ENCODE measurements at places on chromosomes 12 and 14.

GRCh38 chr12:112870267-112870980 lies 36.3 kb upstream of the OAS1 start:
- DNase-seq: no peak

DNA sequence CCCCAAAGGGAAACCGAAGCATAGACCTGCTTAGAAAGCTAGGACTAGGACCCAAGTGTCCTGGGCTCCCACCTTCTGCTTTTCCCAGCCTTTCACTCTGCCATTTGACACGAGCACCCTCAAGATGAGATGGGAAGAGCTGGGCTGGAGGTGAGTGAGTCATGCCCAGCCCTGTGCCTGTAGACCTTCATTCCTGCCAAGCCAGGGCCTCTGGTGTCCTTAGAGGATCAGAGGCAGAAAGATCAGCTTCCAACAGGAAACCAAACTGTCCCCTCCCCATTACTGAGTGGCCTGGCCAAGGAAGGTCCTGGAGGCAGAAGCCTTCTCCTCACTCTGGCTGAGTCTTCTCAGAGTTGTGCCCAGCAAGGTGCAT lies 3.5 kb downstream of the TMEM63C start:
- DNase-seq: no peak

- DNase-seq: no peak
Measured at GRCh38 chr12:91868054-91868453, 277.6 kb downstream of the BTG1 start.

- DNase-seq: no peak
Measured at GRCh38 chr14:75959031-75959430, 22.8 kb downstream of the TGFB3 start.

DNA sequence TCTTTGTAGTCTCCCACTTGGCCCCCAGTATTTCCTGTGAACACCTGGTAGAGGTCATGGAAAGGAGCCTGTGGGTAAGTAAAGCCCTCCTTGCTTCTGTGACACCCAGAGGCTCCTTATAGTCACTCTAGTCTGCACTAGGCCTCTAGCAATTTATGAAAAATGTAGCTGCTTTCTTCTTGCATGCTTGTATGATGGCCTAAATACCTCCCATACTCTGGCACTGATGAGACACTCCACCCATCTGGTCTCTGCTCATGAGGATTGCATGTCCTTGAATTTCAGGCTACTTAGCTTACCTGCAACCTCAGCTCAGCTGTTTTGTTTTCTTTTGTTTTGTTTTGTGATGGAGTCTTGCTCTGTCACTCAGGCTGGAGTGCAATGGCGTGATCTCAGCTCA lies 4.6 kb upstream of the A2ML1 start:
- no peak for DNase-seq

GRCh38 chr14:85402569-85403162 lies 127.3 kb upstream of the FLRT2 start:
- DNase-seq: no peak

DNA sequence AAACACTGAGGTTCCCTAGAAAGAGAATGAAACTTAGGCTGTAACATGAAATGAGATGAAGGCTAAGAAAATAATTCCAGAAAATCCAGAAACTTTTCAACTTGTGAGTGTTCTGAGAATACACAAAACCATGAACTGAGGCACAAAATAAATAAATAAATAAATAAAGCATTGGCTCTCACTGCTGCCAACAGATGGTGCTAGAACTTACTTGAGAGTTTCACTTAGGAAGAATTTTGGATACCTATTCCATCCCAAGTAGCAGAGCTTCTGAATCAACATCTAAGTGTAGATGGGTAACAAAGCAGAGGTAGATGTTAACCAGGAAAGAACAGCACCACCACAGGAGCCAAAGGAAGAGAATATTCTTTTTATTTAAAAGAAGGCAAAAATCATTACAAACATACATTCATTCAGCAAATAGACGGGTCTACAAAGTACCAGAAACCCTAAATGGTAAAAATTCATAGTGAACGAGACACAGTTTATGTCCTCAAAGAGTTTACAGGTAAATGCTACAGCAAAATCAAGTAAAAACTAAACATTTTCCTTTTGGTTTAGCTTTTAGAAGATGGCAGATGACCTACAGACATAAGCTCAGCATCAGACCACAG lies 16.7 kb downstream of the EPS8 start:
- no peak for DNase-seq

- no peak for DNase-seq
Measured at GRCh38 chr12:3316776-3317480, 174.1 kb upstream of the PRMT8 start.

GRCh38 chr12:52715416-52715815 lies 12.1 kb upstream of the KRT77 start:
- no peak for DNase-seq

GRCh38 chr14:100288382-100289185 lies 17.7 kb downstream of the SLC25A29 start:
- DNase-seq: no peak

DNA sequence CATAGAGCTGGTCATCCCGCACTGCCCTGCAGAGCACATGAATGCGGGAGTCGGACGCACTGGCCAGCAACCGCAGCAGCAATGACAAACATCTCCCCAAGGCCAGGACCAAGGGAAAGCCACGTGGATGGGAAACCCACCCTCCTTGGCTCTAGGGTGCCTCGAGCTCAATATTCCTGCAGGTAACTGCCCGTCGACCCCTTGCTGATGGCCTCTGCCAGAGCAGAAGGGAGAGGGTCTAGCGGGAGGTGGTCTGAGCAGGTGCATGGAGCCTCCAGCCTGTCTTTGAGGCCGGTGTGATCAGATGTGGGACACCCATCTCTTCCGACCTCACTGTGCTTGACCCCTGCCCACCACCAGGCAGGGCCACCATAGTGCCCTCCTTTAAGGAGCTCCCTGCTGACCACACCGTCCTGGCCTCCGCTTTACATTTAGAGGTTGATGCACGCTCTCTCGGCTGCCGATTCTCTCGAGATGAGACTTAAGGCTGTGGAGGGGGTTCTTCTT lies 89.7 kb downstream of the PIWIL1 start:
- DNase-seq: no peak

- DNase-seq: no peak
Measured at GRCh38 chr14:66596241-66596985, 88.5 kb downstream of the GPHN start.

DNA sequence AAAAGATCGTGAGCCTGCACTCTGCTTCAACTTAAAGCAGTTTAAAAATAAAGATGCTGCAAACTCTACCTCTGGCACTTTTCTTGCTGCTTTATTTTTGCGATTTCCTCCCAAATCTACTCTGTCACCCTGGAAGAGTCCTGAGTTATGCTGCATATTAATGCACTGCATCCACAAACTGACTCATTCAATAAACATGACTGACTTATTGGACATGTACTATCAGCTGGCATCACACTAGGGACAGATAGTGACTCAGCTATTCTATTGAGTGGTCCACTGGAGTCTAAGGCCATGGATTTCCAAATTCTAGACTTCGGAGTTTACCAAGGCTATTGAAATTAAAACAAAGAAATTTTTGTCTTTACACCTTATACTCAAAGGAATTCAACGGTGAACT lies 90.7 kb upstream of the PTPRR start:
- no peak for DNase-seq

DNA sequence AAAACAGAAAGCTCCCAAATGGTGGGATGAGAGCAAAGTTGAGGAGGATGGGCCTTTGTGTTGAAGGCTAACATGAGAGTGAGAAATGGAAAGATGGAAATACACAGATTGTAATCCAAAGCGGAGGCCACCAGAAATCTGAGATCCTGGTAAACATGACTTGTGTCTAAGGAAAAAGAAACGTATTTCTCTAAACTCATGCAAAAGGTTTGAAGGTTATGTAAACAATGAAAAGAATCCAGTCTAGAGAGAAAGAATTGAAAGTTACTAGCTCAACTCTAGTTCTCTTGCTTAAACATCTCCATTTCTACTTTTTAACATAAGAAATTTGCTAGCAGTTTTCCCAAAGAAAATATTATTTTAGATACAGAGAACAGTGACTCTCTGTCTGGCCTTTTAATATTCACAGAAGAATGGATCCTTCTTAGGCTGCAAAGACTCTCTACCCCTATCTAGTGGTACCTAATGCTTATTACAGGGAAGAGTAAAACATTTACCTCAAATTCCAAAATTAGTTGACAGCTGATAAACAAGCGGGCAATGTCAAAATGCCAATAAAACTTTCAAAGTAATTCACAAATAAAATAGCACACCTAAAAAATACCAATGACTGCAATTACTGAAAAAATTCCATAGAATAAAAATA lies 75.8 kb upstream of the SOX5 start:
- DNase-seq: no peak

GRCh38 chr12:23421556-23421955 lies 527.9 kb downstream of the SOX5 start:
- no peak for DNase-seq

DNA sequence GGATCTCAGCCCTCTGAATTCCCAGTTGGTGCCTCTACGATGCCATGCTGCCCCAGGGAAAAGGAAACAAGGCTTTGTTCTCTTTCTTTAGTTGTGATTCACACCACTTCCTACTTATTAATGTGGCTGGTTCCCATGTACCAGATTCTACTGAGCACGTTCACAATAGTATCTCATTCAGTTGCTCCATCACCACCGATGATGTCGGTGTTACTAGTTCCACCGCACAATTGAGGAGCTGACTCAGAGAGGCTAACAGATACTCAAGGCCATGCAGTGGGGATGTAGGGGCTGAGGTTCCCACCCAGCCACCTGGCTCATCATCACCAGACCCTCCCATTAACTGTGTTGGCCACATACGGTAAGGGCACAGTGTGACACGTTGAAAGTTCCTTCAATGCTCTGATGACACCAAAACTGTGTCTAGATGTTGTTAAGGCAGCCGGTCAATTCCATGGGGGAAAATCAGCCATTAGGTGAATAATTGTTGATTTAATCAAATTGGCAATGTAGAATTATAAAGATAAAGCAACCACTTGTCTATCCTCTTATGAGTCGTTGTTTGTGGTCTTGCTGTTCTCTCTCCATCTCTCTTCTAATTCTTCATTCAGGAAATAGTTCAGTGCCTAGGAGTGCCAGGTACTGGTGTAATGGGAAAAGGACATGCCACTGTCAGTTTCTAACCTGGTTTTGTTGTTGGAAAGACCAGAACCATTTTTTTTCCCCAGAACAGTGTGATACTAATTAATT lies 244.2 kb upstream of the CRY1 start:
- no peak for DNase-seq

GRCh38 chr12:110619534-110619953 lies 5.6 kb downstream of the TCTN1 start:
- no peak for DNase-seq

GRCh38 chr14:26709019-26709418 lies 111.2 kb upstream of the NOVA1 start:
- no peak for DNase-seq

Measured in CD8-positive, alpha-beta memory T cell (primary cell).